Activated T-helper 1 cell treated with anti-CD3 and anti-CD28 coated beads, Interleukin-12 subunit alpha, Interleukin-12 subunit beta, Interleukin-2, Interleukin-4 antibody, amounts not matched to agents 30 ng/mL and 10 ng/mL and 1 ng/mL, durations not matched to agents 14 hours and 24 hours and 36 hours (primary cell): ENCODE measurements at places on chromosomes 16 and 17. TPM values are rescaled to one million over a fixed set of nuclear protein-coding genes. Genes with fewer than 3 reads are reported as not detected.

Gene MEOX1
- 0.10 TPM in 1 of 2 replicates, not detected in the other for total RNA-seq

Gene NUP85
- total RNA-seq: 122 and 129 TPM in 2 replicates

Gene CLEC19A
- total RNA-seq: not detected in 2 replicates

Gene ADCY9
- total RNA-seq: 9.4 and 9.7 TPM in 2 replicates

Gene MYCBPAP
- total RNA-seq: 2.6 and 3.8 TPM in 2 replicates

- H3K27ac ChIP-seq: no peak overlapping the region
- H3K4me1 ChIP-seq: no peaks in the 10 kb centered on the region
- DNase-seq: no peak
- H3K27me3 ChIP-seq: peaks cover 2% of the 10 kb centered on the region
Observed at GRCh38 chr17:63364387-63364786, 81.7 kb downstream of the CYB561 start.

DNA sequence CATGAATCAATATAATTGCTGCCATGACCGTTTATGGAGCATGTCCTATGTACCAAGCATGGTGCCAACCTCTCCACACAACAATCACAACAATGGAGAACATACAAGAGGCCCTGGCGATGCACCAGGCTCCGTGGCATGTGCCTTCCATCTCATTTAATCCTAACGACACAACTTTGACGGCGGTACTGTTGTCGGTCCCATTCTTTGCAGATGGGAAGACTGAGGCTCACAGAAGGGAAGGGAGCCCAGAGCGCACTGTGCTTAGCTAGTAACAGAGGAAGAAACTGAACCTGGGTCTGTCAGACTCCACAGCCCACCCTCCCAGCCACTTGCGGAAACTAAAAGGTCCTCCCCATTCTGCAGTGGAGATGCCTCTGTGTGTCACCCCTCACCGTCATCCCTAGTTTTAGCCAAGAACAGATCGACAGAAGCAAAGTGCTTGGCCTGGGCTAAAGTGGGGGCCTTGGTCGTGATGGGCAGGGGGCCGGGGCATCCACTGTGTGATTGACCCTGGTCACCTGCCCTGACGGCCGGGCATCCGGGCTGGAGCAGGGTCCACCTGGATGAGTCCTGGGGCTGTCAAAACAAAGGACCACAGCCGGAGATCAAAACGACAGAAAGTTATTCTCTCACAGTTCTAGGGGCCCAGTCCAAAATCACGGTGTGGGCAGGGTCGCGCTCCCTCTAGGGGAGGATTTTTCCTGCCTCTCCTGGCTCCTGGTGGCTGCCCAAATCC, 183.9 kb downstream of the C16orf95 start:
- no peak for DNase-seq
- no peak overlapping the region for H3K4me3 ChIP-seq
- H3K4me1 ChIP-seq: no peaks in the 10 kb centered on the region
- H3K36me3 ChIP-seq: no peaks in the 10 kb centered on the region

DNA sequence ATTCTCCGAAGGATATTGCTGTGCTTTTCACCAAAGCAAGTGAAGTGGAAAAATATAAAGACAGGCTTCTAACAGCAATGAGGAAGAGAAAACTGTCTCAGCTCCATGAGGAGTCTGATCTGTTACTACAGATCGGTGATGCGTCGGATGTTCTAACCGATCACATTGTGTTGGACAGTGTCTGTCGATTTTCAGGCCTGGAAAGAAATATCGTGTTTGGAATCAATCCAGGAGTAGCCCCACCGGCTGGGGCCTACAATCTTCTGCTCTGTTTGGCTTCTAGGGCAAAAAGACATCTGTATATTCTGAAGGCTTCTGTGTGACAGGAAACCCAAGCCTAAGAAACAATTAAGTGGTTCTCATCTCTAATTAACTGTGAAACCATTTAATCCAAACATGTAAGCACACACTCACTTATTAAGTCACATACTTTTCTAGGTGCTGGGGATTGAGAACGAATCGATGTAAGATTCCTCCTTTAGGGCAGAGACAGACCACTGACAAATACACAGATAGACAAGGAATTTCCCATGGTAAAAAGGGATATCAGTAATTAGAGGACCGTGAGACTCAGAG, 22.8 kb downstream of the SLFN5 start:
- no peak overlapping the region for H3K4me3 ChIP-seq
- H3K36me3 ChIP-seq: peaks cover 51% of the 10 kb centered on the region
- H3K27me3 ChIP-seq: no peaks in the 10 kb centered on the region
- DNase-seq: no peak
- H3K27ac ChIP-seq: no peak overlapping the region
- H3K4me1 ChIP-seq: peaks cover 29% of the 10 kb centered on the region

- peaks cover 29% of the 10 kb centered on the region for H3K4me1 ChIP-seq
- no peaks in the 10 kb centered on the region for H3K27me3 ChIP-seq
- no peak for DNase-seq
Observed at GRCh38 chr16:74583926-74584666, 22.8 kb downstream of the GLG1 start.

GRCh38 chr17:78170692-78171590, 2.6 kb downstream of the SYNGR2 start:
- peaks cover 19% of the 10 kb centered on the region for H3K36me3 ChIP-seq
- H3K27ac ChIP-seq: peak overlapping the region; percentile 61
- peak overlapping the region; percentile 74 for H3K4me3 ChIP-seq

GRCh38 chr16:2372684-2373083, 32.2 kb upstream of the ABCA3 start:
- DNase-seq: no peak
- no peaks in the 10 kb centered on the region for H3K4me1 ChIP-seq
- peaks cover 16% of the 10 kb centered on the region for H3K27me3 ChIP-seq
- no peaks in the 10 kb centered on the region for H3K36me3 ChIP-seq
- H3K27ac ChIP-seq: no peak overlapping the region

- H3K4me3 ChIP-seq: no peak overlapping the region
- DNase-seq: no peak
- no peaks in the 10 kb centered on the region for H3K4me1 ChIP-seq
- H3K27me3 ChIP-seq: no peaks in the 10 kb centered on the region
Observed at GRCh38 chr17:75625813-75626486, 7.3 kb upstream of the SMIM5 start.

GRCh38 chr16:89050119-89050867, 43.4 kb upstream of the ACSF3 start:
- H3K4me1 ChIP-seq: no peaks in the 10 kb centered on the region
- no peak for DNase-seq
- H3K27ac ChIP-seq: no peak overlapping the region

DNA sequence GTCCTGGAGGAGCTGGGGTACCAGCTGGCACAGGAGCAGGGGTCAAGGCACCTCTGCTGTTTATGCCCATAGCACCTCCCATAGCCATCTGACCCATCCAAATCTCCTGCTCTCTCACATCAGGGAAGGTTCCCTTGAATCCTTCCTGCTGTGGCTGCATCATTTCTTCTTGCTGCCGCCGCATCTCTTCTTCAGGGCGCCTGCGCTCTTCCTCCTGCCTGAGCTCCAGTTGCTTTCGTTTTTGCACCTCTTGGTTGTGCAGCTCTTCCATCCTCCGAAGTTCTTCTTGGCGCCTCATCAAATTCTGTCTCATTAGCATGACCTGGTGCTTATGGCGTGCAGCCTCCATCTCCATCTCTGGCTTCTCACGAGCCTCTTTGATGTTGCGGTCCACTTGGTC, 2.0 kb upstream of the NOB1 start:
- no peak overlapping the region for H3K27ac ChIP-seq
- peaks cover 20% of the 10 kb centered on the region for H3K36me3 ChIP-seq
- no peak overlapping the region for H3K4me3 ChIP-seq
- H3K27me3 ChIP-seq: peaks cover 2% of the 10 kb centered on the region

DNA sequence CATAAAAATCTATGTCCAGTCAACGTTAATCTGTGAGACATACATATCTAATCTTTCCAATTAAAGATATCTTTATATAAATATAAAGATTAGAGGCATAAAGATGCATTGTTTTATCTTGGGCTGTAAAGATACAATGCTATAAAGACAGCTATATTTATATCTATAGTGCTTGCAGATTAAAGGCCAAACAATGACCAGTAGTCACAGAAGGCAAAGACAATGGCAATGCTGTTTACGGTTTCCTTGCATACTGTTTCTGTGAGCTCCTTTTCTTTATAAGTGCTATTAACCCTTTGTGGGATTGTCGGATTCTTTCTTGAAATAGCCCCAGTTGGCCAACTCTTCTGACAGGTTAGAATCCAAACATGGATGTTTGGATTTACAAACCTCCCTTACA, 85.5 kb upstream of the SALL1 start:
- no peak overlapping the region for H3K4me3 ChIP-seq
- DNase-seq: no peak
- H3K4me1 ChIP-seq: no peaks in the 10 kb centered on the region
- H3K27me3 ChIP-seq: no peaks in the 10 kb centered on the region
- no peaks in the 10 kb centered on the region for H3K36me3 ChIP-seq
- no peak overlapping the region for H3K27ac ChIP-seq

- no peaks in the 10 kb centered on the region for H3K36me3 ChIP-seq
- peaks cover 2% of the 10 kb centered on the region for H3K27me3 ChIP-seq
- H3K4me3 ChIP-seq: no peak overlapping the region
- H3K27ac ChIP-seq: no peak overlapping the region
Observed at GRCh38 chr17:27660436-27660835, 29.4 kb downstream of the LGALS9 start.

DNA sequence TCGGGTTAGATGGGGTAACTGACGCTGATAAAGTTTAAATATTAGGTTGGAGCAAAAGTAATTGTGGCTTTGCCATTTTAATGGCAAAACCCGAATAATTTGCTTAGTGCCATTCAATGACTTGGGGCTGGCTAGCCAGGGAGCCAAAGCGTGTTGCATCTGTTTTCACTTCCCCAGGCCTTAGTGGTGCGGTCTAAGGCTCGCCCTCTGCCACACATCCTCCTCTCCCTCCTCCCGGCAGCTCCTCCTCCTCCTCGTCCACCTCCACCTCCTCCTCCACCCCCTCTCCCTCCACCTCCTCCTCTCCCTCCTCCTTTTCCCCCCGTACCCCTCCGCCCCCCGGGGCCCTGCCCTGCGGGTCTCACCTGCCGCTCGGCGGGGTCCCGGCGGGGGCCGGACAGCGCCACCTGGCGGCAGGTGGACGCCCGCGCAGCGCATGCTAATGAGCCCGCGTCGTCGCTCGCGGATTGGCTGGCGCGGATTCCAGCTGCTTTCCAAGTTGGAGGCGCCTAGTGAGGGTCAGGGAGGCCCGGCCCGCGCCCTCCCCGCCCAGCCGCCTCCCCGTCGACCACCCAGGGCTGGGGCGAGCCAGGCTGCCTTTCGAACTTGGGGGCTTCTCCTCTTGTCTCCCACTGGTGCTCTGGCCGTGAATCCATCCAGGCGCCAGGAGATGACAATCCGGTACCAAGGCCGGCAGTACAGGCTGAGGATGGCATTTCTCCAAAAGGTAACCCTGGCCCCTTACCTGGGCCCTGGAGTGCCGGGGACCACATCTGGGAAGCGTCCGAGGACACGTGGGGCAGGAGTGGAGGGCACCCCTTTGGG, 36.6 kb upstream of the RGS9 start:
- H3K4me1 ChIP-seq: peaks cover 20% of the 10 kb centered on the region
- H3K27ac ChIP-seq: peak overlapping the region; percentile 94
- peak; percentile 81 for DNase-seq
- H3K36me3 ChIP-seq: no peaks in the 10 kb centered on the region

GRCh38 chr16:50274326-50275097, 8.2 kb downstream of the ADCY7 start:
- H3K27me3 ChIP-seq: no peaks in the 10 kb centered on the region
- H3K36me3 ChIP-seq: peaks cover 29% of the 10 kb centered on the region
- DNase-seq: peak; percentile 26
- H3K27ac ChIP-seq: peak overlapping the region; percentile 98
- H3K4me3 ChIP-seq: peak overlapping the region; percentile 95
- H3K4me1 ChIP-seq: peaks cover 95% of the 10 kb centered on the region

- no peaks in the 10 kb centered on the region for H3K36me3 ChIP-seq
- no peak overlapping the region for H3K4me3 ChIP-seq
- peaks cover 12% of the 10 kb centered on the region for H3K4me1 ChIP-seq
- H3K27me3 ChIP-seq: peaks cover 2% of the 10 kb centered on the region
- DNase-seq: peak; percentile 39
- no peak overlapping the region for H3K27ac ChIP-seq
Observed at GRCh38 chr16:27154705-27155521, 48.4 kb upstream of the KDM8 start.

- no peaks in the 10 kb centered on the region for H3K4me1 ChIP-seq
- peaks cover 7% of the 10 kb centered on the region for H3K27me3 ChIP-seq
- no peaks in the 10 kb centered on the region for H3K36me3 ChIP-seq
- DNase-seq: no peak
- no peak overlapping the region for H3K27ac ChIP-seq
- no peak overlapping the region for H3K4me3 ChIP-seq
Observed at GRCh38 chr17:44769647-44770084, 10.9 kb downstream of the ADAM11 start.

DNA sequence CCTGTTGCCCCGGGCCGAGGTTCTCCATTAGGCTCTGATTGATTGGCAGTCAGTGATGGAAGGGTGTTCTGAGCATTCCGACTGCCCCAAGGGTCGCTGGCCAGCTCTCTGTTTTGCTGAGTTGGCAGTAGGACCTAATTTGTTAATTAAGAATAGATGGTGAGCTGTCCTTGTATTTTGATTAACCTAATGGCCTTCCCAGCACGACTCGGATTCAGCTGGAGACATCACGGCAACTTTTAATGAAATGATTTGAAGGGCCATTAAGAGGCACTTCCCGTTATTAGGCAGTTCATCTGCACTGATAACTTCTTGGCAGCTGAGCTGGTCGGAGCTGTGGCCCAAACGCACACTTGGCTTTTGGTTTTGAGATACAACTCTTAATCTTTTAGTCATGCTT, 74.2 kb downstream of the HAPSTR1 start:
- no peaks in the 10 kb centered on the region for H3K36me3 ChIP-seq
- DNase-seq: no peak
- H3K4me3 ChIP-seq: no peak overlapping the region
- no peaks in the 10 kb centered on the region for H3K4me1 ChIP-seq
- no peak overlapping the region for H3K27ac ChIP-seq
- no peaks in the 10 kb centered on the region for H3K27me3 ChIP-seq

DNA sequence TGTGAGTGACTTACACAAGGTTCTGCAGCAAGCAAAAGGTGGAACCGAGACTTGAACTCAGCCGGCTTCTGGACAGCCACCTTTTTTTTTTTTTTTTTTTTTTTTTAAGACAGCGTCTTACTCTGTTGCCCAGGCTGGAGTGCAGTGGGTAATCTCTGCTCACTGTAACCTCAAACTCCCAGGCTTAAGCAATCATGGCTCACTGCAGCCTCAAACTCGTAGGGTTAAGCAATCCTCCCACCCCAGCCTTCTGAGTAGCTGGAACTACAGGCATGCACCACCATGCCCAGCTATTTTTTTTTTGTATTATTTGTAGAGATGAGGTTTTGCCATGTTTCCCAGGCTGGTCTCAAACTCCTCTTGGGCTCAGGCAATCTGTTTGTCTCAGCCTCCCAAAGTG, 55.2 kb upstream of the GOT2 start:
- no peak overlapping the region for H3K27ac ChIP-seq
- H3K4me3 ChIP-seq: no peak overlapping the region

- no peak overlapping the region for H3K27ac ChIP-seq
- DNase-seq: no peak
- peaks cover 19% of the 10 kb centered on the region for H3K27me3 ChIP-seq
- H3K4me1 ChIP-seq: peaks cover 6% of the 10 kb centered on the region
- H3K4me3 ChIP-seq: no peak overlapping the region
Observed at GRCh38 chr17:46832331-46832821, 13.9 kb upstream of the WNT3 start.

DNA sequence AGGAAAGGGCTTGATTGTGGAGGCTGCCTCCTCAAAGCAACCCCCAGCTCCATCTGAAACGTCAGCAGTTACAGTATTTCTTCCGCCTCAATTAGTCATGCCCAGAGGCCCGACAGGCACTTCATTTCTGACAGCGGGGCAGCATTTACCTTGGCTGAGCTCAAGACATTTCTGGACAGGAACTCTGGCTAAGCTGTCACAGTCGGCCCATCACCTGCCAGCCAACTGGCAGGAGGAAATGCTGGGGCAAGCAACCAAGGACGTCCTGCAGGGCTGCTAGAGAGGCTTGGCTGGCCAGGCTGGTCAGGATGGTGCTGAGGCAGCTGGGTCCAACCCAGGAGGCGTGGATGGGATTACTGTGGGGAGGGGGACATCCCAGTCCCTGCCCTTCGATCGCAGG, 27.8 kb downstream of the PLXDC1 start:
- no peaks in the 10 kb centered on the region for H3K27me3 ChIP-seq
- H3K36me3 ChIP-seq: no peaks in the 10 kb centered on the region
- no peak for DNase-seq
- no peak overlapping the region for H3K4me3 ChIP-seq
